Activated T-helper 1 cell treated with anti-CD3 and anti-CD28 coated beads, Interleukin-2, amount 50 U/mL, for 16 hours (primary cell): ENCODE measurements at places on chromosomes 13 and 19.

- DNase-seq: no peak
These were observed 203.0 kb downstream of the KLF5 start for GRCh38 chr13:73261739-73262216.

DNA sequence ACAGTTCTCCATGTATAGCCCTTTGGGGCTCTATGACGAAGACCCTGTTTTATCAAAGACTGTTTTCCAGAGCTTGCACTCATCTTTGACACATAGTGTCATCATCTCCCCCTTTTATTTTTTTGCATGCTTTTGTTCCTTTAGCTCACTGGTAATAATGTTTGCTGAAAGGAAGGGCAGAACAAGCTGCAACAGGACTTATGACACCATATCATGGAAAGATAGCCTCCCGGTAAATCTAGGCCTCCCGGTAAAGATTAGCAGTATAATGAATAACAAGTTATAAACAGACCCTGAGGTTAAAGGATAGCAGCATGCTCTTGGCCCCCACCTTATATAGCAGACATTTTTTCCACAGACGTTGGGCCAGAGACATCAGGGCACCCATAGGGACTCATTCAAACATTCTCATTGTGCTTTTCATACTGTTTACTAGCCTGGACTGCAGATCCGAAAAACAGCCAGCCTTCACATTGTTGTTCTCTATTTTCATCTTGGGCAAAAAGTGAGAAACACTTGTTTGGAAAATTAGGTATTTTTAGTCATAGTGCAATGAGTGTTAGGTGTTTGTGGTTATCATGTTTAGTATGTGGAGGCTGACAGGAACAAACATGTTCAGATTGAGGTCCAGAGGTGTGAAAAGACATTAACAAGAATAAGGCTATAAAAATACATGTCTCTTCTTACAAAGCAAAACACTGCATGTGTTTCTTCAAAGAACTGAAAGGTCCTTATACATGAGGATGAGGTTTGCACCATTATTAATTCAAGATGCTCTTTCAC lies 136.9 kb upstream of the SPRY2 start:
- no peak for DNase-seq

- no peak for DNase-seq
These were observed 182.2 kb downstream of the FOXO1 start for GRCh38 chr13:40484101-40484800.

- no peak for DNase-seq
These were observed 215.1 kb downstream of the RBM26 start for GRCh38 chr13:79190932-79191331.

GRCh38 chr13:36174923-36175322 lies 39.4 kb downstream of the SOHLH2 start:
- DNase-seq: no peak

DNA sequence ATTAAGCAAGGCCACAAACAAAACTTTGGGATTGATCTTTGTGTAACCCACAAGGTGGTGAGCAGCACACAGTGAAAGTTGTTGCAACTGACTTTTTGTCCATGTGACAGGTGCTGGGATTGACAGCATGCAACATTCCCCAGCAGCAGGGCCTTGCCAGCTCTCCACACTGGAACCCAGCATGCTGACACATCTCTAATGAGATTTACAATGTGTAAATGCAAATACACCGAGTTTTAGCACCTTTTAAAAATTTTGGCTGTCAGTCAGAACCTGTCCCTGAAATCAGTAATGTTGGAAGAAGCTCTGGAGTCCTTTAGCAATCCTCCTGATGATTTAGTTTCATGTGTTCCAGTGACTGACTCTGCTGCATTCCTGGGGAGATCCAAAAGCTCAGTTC lies 16.5 kb upstream of the PCDH8 start:
- DNase-seq: no peak

GRCh38 chr13:113110852-113111315 lies 5.3 kb downstream of the F7 start:
- DNase-seq: no peak

DNA sequence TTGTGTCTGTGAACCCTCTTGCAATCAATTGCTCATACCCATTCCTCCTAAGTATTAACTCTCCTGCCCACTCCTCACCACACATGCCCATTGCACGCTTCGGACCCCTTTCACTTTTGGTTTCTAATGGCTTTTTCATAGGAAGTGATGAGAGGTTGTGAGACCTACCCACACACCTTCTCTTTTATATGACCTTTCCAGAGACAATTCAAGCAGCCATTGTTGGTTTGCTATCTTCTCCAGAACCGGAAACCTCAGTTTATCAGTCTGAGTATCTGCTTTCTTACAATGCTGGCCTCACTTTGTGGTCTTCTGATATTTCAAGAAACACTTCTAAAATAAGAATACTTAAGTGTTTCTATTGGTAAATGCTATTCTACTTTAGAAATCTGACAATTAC lies 1550.8 kb upstream of the SLC10A2 start:
- no peak for DNase-seq

DNA sequence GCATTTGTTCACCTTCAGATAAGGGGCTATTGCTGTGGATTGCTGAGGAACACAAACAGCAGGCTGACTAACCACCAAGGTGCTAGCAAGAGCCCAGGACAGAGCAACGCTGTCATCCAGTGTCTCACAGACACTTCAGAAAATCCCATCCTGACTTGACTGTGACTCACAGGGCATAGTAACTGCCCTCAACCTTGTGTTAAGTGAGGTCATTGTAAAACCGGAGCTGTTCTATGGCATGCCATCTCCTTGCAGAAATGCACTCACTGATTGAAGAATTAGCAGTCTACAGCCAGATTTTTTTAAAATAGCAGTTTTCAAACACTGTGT lies 51.1 kb downstream of the TNFRSF19 start:
- no peak for DNase-seq

- no peak for DNase-seq
These were observed 3.4 kb upstream of the FCGBP start for GRCh38 chr19:39937787-39938186.

GRCh38 chr13:93624311-93624777 lies 397.7 kb downstream of the GPC6 start:
- DNase-seq: no peak

GRCh38 chr19:9538183-9539058 lies at the start of gene ZNF426:
TSS of gene ZNF426 (minus strand) at chr19:9538645. CDS start at chr19:9536232, 2,413 bp downstream.
- DNase-seq: peak; percentile 67

DNA sequence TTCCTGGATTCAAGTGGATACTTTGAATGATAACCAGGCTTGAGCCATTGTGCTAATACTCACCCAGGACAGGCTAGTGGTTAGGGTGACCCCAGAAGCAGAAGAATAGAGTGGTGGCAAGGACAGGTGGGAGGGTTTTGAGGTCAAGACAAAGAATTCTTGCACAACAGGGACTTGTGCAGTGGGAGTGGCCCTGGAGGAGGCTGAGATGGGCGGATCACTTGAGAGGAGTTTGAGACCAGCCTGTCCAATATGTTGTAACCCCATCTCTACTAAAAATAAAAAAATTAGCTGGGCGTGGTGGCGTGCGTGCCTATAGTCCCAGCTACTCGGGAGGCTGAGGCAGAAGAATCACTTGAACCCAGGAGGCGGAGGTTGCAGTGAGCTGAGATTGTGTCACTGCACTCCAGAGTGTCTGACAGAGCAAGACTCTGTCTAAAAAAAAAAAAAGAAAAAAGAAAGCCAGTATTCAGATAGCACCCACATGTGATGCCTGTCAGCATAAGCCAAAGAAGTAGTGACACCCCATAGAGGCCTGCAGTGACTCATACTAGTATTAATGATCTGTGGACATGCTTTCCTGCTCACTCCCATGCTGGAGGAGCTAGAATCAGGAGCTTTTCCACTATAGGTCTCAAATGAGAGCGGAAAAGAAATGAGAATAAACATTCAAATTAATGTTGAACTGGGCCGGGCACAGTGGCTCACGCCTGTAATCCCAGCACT lies 78.7 kb downstream of the RNF17 start:
- no peak for DNase-seq

DNA sequence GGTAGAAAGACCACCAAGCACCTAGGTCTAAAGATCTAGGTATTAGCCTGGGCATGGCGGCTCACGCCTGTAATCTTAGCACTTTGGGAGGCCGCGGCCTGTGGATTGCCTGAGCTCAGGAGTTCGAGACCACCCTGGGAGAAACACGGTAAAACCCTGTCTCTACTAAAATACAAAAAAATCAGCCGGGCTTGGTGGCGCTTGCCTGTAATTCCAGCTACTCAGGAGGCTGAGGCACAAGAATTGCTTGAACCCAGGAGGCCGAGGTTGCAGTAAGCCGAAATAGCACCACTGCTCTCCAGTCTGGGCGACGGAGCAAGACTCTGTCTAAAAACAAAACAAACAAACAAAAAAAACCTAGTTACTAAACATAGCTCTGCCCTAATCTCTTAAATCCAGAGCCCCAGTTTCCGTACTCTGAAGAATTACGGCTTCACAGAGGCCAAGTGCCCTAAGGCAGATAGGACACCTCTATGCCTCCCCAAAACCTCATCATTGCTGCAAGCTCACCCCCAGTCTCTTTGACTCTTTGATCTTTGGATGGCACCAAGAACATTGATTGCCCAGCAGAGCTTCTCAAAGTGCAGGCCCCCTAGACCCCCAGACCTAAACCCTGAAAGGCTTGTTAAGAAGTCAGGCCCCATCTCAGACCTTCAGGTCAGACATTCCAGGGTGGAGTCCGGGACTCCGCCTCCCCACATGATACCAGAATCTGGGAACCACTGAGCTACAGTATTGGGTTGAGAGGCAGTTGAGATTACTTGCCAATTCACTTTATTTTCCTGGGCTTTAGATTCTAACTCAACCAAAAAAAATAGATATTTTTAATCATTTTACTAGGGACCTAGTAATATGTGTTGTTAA lies 2.8 kb downstream of the COL4A2 start:
- DNase-seq: no peak

GRCh38 chr19:12891553-12892021 lies 627 bp downstream of the GCDH start:
- no peak for DNase-seq

DNA sequence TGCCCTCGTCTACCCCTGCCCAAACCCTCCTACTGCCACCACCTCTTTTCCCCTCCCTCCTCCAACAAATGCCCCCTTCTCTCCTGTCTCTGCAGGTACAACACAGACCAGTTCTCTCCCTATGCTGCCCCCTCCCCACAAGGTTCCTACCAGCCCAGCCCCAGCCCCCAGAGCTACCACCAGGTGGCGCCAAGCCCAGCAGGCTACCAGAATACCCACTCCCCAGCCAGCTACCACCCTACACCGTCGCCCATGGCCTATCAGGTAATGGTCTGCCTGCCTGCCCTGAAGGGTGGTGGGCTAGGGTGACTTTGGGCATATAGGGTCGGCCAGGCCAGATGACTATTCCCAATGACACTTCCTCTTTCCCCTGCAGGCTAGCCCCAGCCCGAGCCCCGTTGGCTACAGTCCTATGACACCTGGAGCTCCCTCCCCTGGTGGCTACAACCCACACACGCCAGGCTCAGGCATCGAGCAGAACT lies 6.5 kb upstream of the TIMM50 start:
- peak; percentile 64 for DNase-seq

GRCh38 chr13:94546061-94546839 lies 49.7 kb downstream of the TGDS start:
- DNase-seq: no peak

DNA sequence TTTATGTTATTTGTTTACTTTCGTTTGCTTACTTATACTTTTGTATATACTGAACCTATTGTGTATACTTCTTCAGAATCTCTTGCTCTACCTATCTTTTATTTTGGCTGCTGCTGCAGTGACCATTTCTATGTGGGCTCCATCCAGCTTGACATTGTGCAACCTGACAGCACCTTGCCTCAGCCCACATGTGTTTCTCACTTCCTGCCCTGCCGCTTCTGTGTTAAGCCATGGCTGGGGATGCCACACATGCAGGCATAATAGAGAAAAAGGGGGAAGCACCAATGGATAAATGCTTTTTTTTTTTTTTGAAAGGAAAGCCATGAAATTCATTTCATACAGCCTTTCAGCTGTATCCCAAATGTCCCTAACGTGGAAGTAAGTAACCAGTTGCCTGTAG lies 147.6 kb downstream of the RBM26 start:
- no peak for DNase-seq

GRCh38 chr13:32746474-32746873 lies 160.2 kb downstream of the PDS5B start:
- no peak for DNase-seq

DNA sequence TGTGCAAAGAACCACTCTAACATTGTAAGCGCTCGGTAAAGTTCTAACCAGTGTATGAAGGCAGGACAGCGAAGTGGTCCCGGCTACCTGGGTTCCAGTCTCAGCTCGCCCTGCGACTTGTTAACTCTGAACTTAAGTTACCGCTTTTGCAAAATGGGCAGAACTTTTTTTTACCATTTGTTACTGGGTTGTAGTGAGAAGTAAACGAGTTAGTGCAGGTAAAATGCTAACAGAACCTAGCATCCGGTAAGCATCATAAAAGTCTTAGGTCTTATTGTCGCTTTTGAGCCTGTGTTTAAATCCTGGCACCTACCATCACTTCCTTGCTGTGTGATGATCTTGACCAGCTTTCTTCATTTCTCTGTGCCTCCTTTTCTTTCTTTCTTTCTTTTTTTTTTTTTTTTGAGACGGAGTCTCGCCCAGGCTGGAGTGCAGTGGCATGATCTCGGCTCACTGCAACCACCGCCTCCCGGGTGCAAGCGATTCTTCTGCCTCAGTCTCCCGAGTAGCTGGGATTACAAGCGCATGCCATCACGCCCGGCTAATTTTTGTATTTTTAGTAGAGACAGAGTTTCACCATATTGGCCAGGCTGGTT lies 734 bp upstream of the TRMT1 start:
- DNase-seq: no peak

DNA sequence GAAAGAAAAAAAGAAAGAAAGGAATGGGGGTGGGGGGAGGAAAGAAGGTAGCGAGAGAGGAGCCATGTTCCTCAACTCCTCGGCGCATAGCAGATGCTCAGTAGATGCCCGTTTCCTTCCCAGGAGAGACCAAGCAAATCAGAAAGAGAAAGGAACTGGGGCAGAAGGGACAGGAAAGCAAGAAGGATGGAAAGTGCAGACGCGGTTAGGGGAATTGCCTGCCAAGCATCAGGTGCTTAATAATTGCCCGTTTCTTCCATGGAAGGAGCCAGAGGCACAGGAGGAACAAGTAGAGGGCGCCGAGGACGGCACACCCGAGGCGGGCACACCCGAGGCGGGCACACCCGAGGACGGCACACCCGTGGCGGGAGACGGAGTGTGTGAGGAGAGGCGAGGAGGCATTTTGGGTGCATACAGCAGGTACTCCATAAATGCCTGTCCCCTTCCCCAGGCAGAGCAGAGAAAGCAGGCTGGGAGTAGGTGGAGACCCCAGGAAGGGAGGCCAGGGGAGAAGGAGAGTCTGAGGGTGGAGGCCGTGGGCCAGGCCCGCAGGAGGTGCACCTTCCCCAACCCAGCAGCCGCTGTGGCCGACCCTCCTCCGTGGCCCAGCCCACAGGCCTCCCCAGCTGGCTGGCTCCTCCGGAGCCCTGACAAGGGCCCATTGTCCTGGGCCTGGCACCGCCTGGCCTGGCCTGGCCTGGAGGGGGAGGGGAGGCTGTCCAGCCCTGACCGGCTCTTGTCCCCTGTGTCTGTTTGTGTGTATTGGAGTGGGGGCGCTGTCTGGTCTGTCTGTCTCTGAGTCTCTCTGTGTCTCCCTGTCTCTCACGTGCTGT lies 14.6 kb downstream of the JOSD2 start:
- DNase-seq: no peak

GRCh38 chr13:79966493-79966895 lies 374.4 kb downstream of the SPRY2 start:
- DNase-seq: no peak
